ENCODE measurements at places on chromosomes 13 and 19. TPM values are rescaled to one million over a fixed set of nuclear protein-coding genes. Genes with fewer than 3 reads are reported as not detected.

DNA sequence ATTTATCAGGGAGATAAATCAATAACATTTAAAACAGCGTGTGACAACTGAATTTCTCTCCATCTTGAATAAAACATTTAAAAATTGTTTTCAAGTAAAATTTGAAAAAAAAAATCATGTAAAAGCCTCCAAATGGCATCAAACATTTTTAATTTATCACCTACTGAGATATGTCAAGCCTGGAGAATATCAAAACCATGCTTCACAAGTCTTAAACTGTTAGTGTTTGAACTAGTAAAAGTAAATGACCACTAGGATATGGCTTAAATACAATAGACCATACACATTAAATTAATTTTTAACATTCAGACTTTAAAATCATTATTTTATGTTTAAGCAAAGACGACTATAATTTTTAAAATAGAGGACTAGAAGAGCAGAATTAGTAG is 281.9 kb downstream of the DCLK1 start:
- no peak for DNase-seq

DNA sequence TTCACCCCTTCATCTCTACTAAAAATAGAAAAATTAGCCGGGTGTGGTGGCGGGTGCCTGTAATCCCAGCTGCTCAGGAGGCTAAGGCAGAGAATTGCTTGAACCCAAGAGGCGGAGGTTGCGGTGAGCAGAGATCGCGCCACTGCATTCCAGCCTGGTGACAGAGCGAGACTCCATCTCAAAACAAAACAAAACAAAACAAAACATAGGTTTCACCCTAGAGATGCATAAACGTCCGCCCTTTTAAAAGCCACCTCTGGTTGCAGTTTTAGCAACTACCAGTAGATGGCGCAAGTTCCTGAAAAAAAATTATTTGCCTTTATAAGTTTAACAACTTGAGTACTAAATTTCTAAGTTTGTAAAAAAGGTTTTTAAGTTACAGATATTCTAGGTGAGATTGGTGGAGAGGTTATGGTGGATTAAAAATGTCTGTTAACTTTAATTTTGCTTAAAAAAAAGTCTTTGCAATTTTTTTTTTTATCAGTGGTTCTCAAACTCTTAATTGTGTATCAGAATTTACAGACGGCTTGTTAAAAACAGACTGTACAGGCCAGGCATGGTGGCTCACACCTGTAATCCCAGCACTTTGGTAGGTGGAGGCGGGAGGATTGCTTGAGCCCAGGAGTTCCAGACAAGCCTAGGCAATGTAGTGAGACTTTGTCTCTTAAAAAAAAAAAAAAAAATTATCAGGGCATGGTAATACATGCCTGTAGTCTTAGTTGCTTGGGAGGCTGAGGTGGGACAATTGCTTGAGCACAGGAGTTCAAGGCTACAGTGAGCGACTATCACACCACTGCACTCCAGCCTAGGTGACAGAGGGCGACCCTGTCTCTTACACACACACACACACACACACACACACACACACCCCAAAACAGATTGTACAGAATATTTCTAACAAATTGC is 42.1 kb downstream of the NAA16 start:
- DNase-seq, result peak; percentile 24

DNA sequence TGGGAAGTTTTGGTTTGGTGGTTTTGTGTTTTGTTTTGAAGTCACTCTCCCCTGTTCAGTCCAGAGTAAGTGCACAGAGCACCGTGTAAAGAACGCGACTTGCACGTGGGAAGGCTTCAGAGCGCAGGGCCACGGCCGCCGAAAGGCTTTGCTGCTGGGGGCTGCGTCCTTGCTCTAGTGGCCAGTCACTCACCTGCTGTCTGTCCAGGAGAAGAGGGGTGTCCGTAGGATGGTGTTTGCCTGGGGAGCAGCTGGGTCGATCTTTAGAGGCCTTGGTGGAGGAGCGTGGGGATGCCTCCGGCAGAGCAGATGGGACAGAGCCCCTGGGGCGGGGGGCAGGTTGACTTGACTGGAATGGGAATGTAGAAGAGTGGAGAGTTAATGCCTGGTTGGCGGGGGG is 116.6 kb upstream of the MCF2L start:
- DNase-seq, result no peak

DNA sequence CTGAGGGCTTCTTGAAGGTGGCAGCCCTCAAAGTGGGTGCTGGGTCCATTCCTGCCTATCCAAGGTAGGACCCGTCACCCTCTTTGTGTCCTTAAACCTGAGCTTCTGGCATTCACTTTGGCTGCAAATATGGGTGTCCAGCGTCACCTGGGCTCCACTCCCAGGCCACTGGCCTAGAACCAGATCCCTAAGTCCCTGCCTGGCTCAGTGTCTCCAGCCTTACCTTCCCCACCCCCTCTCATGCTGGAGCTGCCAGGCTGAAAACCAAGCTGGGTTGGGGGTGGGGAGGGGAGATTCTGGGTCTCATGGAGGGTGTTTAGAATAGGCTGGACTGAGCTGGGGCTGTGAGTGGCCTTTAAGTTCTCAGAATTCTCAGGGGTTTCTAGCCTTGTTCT is 12.4 kb downstream of the PDE4A start:
- DNase-seq, result no peak

- DNase-seq, result no peak
Measured at GRCh38 chr13:84237143-84237542, 354.9 kb upstream of the SLITRK1 start.

Gene SMIM24
- not detected for total RNA-seq

All from frontal cortex (tissue), 4 donors.